ENCODE measurements at places on chromosomes 2 and 18.

DNA sequence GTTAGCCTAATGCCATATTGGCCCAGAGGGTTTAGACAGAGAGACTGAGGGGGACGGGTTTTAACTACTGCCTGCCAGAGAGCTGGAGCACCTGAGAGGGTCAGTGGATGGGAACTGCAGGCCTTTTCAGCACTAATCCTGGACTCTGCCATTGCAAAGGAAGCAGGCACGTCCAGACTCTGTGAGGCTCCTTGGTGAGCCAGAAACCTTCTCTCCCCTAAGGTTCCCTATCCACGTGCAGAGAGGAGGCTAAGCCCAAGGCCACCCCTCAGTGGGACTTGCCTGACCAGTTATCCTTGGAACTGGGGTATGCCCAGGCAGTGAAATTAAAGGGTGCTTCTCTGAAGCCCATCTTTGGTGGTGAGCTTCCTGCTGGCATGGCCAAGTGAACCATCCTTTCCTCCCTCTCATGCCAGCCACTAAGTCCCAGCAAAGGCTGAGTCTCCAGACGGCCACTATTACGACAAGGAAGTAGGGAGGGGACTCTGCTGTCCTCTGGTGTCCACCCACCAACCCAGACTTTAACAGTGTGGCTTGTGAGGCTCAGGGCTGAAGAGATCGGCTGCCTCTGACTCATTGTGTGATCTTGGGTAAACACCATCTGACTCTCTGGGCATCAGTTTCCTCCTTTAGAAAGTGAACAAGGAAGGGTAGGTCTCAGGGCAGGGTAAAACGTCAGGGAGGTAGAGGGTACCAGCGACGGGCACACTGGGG lies 3.9 kb upstream of the MLPH start:
- DNase-seq, result no peak

GRCh38 chr18:28158083-28158581 lies 18.8 kb downstream of the CDH2 start:
- no peak for DNase-seq

DNA sequence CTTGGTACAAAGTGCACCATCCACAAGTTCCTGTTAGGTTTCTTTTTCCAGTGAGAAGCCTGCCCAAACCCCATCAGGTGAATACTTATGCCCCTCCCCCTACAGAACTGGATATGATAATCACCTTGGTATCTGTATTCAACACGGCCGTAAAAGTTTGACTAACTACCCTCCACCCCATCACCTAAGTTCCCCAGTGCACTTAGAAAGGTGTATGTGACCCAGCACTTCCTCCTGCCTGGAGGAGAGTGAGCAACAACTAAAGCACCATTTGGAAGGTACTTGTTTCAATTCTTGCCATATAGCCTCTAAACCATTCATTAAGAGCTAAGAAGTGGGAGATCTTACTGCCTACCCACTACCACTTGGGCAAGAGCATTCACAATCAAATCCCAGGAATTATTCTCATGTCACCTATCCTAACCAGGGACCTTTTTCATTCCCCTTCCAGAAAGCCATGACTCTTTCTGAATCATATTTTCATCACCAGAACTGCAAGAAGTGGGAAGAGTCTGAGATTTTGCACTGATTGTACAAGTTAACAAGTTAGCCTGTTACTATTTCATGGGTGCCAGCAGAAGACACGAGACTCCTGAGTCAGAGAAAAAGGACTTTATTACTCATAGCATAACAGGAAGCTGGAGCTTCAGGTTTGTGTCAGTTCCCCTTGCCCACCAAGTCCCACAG lies 53.5 kb upstream of the NDUFV2 start:
- no peak for DNase-seq

- DNase-seq, result no peak
Measured at GRCh38 chr2:78734221-78734620, 291.3 kb upstream of the REG3G start.

DNA sequence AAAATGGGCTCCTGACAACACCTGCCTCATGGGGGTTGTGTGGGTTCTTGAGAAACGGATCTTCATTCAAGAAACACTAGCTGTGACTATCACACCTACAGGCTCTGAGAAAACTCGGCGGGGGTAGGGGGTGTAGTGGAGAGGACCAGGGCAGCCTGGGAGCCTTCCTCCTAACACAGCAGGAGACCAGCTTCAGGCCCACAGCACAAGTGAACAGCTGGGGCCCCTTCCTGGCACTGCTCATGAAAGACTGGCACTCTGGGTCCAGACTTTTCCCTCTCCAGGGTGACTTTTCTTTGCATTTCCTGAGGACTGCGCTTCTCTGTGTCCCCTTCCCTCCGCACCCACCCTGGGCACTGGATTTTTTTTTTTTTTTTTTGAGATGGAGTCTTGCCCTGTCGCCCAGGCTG lies 7.2 kb upstream of the SEMA4C start:
- no peak for DNase-seq

DNA sequence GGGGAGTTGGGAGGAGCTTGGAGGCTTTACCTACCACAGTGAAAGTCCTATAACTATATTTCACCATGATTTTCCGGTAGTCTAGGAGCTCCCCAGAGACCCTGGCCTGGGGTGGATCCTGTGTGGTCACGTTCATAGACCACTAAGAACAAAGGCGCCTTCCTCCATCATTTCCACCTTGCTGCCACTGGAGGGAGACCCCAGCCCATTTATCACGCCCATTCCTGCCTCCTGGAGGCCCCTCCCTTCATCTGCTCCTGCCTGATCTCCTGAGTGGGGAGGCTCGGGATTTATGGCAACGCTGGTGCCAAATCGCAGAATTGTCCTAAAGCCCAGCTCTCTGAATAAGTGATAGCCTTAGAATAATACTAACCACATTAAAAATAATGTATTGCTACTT lies 507.6 kb upstream of the SPHKAP start:
- DNase-seq, result no peak

Data from stimulated activated CD8-positive, alpha-beta memory T cell treated with anti-CD3 and anti-CD28 coated beads, Interleukin-4, amount 100 ng/mL, for 1 hour (primary cell).